ENCODE measurements at places on chromosomes 7 and 10.

DNA sequence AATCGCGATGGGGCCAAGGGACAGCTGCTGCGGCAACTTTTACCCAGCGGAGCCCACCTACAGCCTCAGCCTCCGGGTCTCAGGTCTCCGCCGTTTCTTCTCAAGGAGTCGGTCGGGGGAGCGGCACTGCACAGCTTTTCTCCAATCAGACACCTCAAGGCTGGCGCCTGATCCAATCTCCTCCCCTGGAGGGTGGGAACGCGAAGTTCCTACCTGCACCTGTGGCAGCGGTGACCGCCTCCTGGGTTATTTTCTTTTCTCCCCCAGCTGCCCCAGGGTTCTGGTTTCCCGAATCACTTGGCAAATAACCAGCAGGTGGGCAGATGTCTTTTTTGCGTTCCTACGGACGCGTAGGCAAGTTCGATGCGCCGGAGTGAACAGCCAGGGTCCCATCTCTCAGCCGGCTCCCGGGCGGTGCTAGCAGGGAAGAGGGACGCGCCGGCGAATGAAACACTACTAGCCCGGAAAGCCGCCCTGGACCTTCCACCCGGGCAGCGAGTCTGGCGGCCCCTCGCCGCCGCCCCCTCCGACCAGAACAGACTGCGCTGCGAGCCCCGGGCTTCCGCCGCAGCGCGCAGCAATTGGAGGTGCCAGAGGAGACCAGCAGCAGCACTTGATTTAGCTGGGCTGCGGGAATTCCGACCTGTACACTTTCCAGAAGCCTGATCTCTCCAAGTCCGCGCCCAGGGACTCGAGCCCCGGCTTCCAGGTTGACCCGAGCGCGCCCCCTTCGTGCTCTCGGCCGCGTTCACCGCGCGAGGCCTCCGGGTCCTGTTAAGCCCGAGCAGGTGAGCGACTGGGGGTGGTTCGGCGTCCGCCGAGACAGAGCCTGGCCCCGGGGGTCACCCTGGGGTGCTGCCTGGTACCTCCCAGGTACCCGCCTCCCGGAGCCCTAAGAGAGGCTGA is at the start of gene PRR15:
Gene PRR15 (plus strand): TSS at position 246 of the 906 bp plus-strand sequence. CDS start 2,495 bp downstream, outside the sequence.
- no peak for DNase-seq

DNA sequence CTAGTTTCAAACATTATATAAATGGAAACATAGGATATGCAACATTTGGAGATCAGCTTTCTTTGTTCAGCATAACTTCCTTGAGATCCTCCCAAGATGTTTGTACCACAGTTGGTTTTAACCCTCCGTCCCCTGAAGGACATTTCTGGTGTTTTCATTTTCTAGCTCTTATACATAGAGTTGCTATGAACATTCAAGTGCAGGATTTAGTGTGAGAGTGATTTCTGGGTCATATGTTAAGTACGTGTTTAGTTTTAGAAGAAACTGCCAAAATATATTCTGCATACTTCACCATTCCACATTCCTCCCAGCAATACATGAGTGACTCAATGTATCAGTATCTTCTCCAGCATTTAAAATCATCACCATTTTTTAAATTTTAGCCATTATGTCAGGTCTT is 588.7 kb upstream of the PFKP start:
- no peak for DNase-seq

DNA sequence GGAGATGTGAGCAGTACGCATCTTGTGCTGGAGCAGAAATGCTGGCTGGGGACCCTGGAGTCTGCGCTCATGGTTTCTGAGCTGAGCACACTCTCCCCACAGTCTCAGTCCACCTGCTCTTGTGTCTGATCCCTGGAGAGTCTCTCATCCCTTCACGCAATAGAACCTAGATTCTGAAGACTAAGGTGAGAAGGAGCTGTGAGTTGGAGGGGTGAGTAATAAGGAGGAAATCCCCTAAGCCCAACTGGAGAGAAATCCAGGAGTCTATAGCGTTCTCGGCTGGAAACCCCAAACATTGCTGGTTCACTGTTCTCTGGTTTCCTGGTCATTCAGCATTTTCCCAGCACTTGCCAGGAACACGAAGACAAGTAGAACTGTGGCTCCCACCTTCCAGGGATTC is 68.3 kb upstream of the SMNDC1 start:
- no peak for DNase-seq

DNA sequence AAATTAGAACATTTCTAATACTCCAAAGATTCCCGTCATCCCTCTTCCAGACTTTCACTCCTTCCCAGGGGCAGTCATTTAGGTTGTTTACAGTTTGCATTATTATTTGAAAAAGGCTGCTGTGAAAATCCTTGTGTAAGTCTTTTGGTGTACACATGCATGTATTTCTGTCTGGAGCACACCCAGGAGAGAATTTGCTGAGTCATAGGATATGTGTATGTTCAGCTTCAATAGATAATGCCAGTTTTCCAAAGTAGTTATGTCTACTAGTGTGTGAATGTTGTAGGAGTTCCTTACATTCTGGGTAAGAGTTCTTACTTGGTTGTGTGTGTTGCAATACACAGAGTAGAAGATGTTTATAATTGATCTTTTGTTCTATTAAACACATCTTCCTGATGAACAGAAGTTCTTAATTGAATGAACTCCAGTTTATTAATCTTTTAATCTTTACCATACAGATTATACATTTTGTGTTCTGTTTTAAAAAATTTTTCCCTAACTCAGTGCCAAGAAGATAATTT is 25.3 kb downstream of the CROT start:
- no peak for DNase-seq

DNA sequence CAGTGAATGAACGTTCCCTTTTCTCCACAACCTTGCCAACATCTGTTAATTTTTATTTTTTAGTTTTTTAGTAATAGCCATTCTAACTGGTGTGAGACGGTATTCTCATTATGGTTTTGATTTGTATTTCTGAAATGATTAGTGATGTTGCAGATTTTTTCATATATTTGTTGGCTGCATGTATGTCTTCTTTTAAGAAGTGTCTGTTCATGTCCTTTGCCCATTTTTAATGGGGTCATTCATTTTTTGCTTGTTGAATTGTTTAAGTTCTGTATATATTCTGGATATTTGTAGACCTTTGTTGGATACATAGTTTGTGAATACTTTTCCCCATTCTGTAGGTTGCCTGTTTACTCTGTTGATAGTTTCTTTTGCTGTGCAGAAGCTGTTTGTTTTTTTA is 73.9 kb upstream of the MSRB2 start:
- DNase-seq, result no peak

- DNase-seq, result no peak
Observed at GRCh38 chr7:114365791-114366190, 48.8 kb upstream of the FOXP2 start.

- DNase-seq, result no peak
Observed at GRCh38 chr7:133478591-133479135, 225.8 kb downstream of the EXOC4 start.

DNA sequence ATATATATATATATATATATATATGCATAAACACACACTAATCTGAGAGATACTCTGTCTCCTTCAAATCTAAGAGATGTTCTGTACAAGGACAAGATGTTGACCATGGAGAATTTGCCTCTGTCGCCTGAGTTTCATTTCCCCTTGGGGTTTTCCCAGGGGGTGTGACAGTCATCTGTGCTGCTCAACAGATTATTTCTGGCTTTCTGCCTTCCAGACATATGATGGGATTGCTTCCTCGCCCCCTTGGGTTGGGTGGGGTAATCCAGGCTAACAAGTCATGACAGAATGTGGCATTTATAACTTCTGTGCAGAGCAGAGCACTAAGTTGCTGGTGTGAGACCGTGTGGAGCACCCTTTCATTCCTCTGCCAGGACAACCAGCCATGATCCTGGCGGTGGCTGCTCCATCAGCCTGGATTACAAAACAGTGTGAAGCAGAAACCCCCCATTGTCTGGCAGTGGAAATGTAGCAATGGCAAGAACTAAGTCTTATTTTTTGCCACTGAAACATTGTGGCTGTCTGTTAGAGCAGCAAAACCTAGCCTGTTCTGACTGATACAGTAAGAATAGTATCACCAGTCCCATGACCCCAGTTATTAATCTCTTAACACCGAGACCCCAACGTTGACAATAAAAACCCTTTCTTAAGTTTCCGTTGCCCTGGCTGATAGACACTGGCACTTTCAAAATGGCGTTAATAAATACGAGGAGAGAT is 13.7 kb upstream of the USP6NL start:
- DNase-seq, result no peak

DNA sequence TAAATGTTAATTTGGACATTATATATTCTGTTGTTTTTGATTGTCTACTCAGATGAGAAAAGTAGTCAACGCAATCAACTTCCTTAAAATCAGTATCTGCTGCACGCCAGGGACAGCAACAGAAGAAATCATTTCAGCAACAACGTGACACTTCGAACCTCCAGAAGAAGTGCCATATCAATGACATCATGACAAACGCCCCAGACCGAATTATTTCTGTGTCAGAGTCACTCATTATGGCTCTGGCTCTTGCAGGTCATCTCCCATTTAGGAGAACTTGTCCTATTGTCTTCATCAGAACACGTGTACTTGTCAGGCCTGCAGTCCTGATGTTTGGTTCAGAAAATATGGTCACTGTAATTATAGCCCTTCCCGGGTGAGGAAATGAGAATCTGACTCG is 276.3 kb downstream of the ADARB2 start:
- DNase-seq, result no peak

DNA sequence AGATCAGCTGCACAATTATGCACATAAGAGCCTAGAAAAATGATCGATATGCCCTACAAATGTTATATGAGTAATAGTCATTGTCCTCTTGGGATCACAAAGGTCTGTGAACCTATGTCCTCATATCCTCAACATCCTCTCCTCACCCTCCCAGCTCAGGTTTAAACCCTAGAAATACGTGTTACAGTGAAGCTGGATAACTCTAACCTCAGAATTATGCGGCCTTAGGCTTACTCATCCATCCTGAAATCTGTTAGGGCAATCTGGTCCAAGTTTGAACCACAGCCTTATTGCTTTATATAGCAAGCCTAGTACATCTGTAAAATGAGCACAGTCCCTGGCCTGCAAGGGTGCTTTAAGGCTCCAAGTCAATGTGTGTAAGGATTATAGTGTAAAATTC is 84.2 kb upstream of the FRMD4A start:
- DNase-seq, result no peak

DNA sequence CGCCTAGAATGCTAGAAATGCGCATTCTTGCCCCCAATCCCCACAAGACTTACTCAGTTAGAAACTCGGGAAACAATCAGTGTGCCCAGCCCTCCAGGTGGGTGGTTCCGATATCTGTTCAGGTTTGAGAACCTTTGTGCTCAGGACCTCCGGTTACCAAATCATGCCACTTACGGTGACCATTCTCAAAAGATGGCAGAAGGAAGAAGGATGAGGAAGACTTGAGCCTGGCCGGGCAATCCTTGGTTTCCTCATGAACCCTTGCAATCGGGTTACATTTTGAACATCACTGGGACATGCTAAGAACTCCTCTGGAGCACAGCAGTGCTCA is 52.1 kb downstream of the RBM17 start:
- no peak for DNase-seq

- DNase-seq, result no peak
Observed at GRCh38 chr10:4181621-4182049, 396.6 kb upstream of the KLF6 start.

DNA sequence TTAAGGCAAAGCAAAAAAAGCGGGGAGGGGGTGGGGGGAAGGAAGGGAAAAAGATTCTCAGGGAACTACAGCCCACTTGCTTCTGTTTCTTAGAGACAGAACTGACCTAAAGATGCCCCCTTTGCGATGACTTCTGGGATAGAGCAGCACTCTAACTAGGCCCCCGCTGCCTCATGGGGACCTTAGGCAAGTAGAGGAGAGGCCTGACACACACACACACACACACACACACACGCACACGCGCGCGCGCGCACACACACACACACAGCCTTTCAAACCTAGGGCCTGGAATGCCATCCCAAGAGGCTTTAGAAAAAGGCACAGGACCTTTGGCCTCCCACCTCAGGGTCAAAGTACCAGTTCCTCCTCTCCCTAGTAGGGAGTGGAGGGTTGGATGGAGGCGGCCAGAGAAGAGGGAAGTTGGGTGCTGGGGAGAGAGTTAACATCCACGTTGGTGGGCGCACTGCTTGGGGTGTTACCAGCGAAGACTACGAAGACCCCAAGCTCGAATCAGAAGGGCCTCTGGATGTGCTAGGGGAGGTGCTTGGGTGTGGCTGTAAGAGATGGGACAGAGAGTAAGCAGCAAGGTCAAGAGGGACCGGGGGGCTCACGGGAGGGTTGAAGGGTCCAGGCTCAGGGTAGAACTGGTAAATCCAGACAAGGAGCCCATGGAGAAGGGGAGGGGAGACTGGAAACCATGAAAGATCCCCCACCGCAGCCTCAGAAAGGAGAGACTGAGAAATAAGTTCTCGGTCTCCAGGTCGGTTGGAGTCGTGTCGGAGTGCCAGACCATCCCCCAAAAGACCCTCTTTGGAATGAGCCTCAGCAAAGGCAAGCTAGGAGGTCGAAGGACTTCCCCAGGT is 1.2 kb upstream of the COL1A2 start:
- no peak for DNase-seq

- no peak for DNase-seq
Observed at GRCh38 chr7:102188746-102189145, 97.9 kb upstream of the SH2B2 start.

DNA sequence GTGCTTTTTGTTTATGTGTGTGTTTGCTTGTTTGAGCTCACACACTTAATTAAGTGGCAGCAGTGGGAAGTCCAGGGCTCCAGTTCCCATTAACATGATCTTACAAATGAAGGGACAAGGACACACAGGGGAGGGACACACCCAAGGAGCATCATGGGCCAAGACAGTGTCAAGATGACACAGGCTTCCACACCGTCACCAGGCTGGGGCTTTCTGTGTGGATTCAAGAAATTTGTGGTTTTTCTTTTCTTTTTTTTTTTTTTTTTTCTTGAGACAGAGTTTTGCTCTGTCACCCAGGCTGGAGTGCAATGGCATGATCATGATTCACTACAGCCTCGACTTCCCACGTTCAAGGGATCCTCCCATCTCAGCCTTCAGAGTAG is 173.6 kb downstream of the KIAA1217 start:
- no peak for DNase-seq

GRCh38 chr10:90872648-90873020 is 860 bp downstream of the RPP30 start:
- DNase-seq, result no peak

DNA sequence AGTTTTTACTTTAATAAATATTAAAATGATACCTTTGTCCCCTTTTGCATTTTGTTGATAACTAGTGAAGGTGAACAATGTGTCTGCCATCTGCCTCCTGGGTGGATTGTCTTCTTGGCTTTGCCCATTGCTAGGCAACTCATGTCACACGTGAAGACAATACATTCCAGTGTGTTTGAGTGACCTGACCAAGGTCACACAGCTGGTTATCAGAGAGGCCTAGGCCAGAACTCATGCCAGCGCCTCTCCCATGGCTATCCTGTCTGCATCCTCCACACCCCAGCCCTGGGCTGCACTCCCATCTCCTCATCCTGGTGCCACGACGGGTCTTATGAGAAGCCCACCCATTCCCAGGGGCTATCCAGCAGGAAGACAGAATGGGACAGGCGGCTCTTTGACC is 108.7 kb downstream of the PLCE1 start:
- no peak for DNase-seq

- DNase-seq, result no peak
Observed at GRCh38 chr10:116926426-116926825, 77.1 kb downstream of the ENO4 start.

- no peak for DNase-seq
Observed at GRCh38 chr10:50254479-50254878, 3.2 kb upstream of the ASAH2 start.
